ENCODE measurements at places on chromosomes 7 and 10.
A peak's percentile ranks its signal among the peaks of the same experiment; 100 is the strongest.

DNA sequence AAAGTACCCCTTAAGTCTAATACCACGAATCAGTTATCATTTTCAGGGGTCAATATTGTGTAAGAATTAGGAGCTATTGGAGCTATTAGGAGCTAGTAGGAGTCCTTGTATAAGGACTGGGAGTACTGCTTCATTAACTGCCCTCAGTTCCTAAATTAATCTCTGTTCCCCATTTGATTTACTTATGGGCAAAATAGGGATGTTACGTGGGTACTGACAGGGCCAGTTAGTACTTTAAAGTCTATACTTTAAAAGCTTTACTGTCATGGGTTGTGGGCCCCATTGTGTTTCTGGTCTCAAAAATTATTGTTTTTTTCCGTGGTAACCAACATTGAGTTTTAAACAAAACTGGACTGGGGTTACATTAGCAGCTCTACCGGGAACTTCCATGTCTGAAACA lies 60.3 kb downstream of the PRKAR2B start:
- DNase-seq: no peak

DNA sequence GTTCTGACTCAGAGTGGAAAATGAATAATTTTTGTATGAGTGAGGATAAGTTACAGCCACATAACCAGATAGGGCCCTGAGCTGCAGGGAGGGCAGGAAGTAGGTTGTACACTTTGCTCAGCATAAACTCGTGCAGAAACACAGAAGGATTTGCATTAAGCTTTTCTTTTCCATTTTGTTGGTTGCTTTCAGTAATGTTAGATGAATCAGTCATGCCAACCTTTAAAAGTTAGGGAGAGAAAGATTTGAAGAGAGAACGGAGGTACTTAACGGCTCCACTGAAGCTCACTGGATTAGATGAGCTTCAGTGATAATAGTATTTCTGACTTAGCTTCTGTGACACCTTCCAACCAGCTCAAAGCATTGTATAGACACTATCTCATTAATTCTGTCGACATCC lies 348.1 kb downstream of the GATA3 start:
- no peak for DNase-seq

DNA sequence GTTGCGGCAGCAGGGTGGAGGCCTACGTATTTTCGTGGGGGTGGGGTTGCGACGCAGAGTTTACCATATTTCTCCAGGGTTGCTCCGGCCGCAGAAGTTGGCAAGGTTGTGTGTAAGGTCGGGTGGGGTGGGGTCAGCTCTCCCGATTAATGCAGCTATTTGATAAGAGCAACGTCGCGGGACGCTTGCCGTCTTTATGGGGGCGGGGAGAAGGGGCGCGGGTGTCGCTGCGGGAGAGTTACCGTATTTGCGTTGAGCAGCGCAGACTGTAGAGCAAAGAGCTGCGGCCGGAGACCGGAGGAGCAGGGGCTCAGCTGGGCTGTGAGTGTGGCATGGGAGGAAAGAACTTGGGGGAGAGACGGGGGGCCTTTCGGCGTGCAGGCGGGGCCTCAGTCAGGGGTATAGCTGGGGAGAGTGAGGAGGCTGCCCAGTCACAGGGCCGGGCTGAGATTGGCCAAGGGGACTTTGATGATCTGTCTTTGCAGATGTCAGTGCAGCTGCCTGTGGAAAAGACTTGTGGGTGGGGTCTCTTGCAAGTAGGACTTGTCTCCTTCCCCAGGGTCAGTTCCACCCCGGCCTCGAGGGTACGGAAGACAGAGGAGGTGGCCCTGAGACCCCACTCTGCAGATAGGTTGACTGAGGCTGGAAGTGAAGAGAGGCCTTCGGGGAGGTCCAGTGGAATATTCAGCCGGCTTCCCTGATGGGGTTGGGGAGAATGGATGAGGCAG lies 26.6 kb downstream of the ZNF775 start:
- peak; percentile 85 for DNase-seq

GRCh38 chr10:123677556-123677955 lies 11.4 kb downstream of the GPR26 start:
- DNase-seq: no peak

DNA sequence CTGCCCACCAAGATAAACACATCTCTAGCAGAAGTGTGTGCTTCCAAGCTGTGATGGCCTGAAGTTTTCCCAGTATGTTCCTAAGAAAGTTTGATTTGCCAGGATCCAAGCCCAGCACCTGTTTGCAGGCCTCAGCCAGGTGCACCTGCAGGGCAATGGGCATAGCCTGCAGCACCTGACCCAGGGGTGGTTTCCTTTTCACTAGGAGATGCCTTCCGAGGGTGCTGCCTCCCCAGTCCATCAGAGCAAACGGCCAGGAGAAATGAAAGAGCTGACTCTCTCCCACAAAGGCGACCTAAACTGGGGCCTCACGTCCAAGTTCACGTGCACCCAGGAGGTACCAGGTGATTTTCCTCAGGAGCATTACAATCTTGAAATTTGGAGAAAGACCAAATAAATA lies 7.1 kb downstream of the UCMA start:
- DNase-seq: no peak

GRCh38 chr10:118773041-118773440 lies 18.3 kb upstream of the CACUL1 start:
- DNase-seq: no peak

GRCh38 chr10:33807531-33808359 lies 473.3 kb upstream of the NRP1 start:
- no peak for DNase-seq

- DNase-seq: no peak
Measured at GRCh38 chr10:43809211-43809930, 160.7 kb upstream of the ZNF32 start.

DNA sequence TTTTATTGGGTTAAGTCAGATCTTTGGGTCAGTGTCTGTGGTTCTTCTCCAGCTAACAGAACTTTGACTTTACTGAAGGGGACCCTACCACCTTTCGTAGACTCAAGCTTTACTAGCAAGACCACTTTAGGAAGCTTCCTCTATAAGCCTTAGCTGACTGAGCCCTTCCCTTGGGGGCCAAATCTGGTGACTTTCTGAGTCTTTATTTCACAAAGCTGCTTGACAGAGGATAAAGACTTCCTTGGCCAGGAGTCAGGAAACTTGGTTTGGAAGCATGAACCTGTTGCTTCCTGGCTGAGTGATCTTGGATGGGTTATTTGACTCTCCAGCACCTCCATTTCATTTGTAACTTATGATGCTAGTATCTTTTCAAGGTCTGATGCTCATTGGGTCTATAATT lies 466.7 kb downstream of the TYW1 start:
- DNase-seq: no peak

- no peak for DNase-seq
Measured at GRCh38 chr10:122376364-122376961, 2.0 kb downstream of the PLEKHA1 start.
